Kidney tubule cell (primary cell): ENCODE measurements at places on chromosomes 4 and X.

- peak; percentile 43 for DNase-seq
Observed at GRCh38 chrX:138711399-138712347, at the start of gene FGF13. FGF13 (minus strand) TSS chrX:138711717; CDS start chrX:138711003, 714 bp downstream.

GRCh38 chr4:10180927-10181744, 64.5 kb upstream of the WDR1 start:
- peak; percentile 24 for DNase-seq

- peak; percentile 52 for DNase-seq
Observed at GRCh38 chrX:144275367-144275766, 391.5 kb downstream of the UBE2NL start.

GRCh38 chr4:37815591-37815990, 10.9 kb upstream of the PGM2 start:
- no peak for DNase-seq

GRCh38 chrX:40096395-40097091, 1.2 kb downstream of the BCOR start:
- peak; percentile 60 for DNase-seq

DNA sequence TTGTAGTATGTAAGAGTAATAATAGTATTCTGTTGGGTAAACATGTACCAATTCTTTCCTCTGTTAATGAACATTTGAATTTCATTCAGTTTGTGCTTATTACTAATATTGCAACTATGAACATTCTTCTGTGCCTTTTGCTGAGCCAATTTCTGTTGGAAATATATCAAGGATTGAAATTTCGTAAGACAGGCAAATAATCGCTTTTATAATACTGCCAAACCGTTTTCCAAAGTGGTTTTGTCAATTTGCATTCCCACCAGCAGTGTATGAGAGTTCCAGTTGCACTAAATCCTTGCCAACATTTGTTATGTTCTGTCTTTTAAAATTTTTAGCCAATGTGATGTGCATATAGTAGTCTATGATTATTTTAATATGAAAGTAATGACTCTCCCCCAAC, 38.6 kb downstream of the MAGEB17 start:
- no peak for DNase-seq
